ENCODE measurements at places on chromosomes 12 and 14.

DNA sequence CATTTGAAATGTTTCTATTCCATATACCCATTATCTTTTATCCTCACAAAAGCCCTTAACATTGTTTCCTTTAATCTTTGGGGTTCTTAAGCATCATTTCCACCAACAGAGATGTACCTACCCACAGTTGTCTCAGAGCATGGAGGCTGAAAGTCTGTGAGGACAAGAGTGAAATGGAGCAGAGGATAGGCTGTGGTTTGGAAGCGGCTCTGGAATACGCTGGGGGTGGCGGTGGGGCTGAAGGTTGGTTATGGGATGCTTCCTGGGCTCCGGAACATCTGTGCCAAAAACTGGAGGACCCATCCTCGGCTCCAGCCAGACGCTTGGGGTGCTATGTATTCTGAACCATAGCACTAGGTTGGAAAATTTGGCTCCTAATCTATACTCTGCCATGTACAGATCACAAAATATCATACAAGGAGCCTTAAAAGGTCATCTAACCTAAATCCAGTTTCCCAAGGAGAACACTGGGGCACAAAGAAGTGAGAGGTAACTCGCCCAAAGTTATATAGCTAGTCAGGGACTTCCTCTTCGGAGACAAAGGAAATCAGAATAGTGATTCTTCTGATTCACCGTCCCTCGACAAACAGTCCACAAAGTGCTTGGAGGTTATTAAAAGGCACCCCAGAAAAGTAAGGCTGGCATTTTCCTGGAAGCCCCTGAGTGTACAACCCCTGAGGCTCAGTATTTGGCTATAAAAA, 2.5 kb downstream of the PPP1R3E start:
- DNase-seq = no peak

DNA sequence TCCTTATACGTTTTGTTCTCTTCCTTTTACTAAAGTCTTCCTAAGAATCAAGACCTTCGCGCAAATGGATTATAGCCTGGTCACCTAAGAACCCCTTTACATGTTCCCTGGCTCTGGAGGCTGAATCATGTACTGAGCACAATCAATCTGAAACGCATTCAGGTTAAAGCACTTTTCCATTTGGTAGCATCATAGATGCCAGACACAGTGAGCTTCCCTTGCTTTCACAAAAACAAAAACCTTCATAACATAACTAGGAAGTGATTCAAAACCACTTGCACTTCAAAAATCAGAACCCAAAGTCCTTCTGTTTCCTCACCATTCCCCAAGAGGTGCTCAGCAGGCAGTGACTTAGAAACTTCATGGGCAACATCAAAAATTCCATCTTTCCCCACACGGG, 105.4 kb downstream of the CRACR2A start:
- no peak for DNase-seq

DNA sequence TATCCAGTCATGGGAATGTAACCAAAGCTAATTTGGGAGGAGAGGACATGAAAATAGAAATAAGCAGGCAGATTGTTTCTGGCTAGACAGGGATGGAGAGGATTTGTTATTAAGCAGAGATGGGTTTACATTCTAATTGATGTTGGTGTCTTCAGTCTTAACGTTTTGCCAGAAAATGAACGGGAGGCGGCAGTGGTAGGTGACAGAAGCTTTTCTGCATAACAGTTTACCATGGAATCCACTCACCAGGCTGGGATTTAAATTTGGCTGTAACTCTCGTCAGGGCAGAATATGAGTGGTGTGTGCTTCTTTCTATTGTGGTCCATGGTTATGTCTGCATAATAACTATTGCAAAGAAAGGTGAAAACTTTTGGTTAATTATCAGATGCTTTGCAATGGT, 50.2 kb upstream of the OTX2 start:
- no peak for DNase-seq

DNA sequence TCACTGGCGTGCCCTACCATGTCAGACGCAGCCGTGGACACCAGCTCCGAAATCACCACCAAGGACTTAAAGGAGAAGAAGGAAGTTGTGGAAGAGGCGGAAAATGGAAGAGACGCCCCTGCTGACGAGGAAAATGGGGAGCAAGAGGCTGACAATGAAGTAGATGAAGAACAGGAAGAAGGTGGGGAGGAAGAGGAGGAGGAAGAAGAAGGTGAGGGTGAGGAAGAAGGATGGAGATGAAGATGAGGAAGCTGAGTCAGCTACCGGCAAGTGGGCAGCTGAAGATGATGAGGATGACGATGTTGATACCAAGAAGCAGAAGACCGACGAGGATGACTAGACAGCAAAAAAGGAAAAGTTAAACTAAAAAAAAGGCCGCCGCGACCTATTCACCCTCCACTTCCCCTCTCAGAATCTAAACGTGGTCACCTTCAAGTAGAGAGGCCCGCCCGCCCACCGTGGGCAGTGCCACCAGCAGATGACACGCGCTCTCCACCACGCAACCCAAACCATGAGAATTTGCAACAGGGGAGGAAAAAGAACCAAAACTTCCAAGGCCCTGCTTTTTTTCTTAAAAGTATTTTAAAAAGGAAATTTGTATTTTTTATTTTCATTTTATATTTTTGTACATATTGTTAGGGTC, 13.2 kb downstream of the TRIP11 start:
- DNase-seq = no peak

DNA sequence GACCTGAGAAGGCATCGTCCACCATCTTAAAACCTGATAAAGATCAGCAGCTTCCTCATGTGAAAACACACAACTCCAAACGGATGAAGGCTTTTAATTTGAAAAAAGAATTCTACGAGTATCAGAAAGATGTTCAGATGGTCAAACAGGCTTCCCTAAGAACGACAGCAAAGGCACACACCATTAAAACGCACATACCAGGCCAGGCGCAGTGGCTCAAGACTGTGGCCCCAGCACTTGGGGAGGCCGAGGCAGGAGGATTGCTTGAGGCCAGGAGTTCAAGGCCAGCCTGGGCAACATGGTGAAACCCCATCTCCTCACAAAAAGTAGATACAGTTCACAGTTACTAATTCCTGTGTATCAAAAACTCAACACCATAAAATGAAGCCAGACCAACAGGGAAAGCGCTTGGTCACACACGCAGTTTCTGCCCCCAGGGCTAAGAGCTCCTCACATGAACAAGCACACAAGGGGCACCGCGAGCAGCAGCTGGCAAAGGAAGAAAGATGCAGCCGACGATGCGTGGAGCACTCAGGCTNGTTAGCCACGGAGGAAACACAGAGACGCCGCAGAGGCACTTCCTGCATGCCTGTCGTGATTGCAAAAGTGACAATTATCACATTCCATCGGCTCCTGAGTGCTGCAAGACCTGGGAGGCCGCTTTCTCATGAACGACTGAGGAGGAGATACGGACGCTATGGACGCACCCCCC, 78.0 kb downstream of the NOC4L start:
- DNase-seq = no peak

DNA sequence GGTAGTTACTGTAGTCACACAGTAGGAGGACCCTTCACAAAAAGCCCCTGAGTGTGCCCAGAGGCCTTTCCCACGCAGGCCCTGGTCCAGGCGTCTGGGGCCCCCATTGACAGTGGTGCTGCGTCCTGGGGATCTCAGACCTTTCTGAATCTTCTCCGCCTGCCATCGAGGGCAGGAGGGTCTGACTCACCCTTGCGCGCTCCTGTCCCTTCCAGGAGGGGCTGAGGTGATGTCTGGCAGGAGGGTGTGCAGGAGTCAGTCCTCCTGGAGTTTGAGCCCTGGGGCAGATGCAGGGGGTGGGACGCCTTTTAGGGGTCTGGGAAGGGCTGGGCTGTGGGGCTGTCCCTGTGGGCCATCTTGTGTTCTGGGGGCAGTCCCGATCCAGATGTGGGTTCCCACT, 386.8 kb downstream of the TMEM121 start:
- DNase-seq = no peak

- DNase-seq = no peak
These were observed 755 bp upstream of the ATF7IP start for GRCh38 chr12:14364583-14365271.

DNA sequence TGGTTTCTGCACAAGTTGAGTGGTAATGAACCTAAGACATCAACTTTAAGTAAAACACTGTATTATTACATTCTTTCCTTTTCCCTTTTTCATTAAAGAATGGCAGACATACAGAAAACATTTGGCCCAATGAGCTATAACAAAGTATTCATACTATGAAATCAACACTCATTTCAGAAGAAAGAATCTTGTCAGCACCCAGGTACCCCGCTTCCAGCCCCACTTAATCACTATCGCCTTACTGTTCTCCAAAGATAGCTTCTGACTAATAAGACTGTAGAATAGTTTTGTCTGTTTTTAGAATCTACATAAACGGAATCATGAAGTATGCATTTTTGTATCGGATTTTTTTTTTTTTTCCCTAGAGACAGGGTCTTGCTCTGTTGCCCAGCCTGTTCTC, 9.5 kb downstream of the CNTN1 start:
- DNase-seq = no peak

DNA sequence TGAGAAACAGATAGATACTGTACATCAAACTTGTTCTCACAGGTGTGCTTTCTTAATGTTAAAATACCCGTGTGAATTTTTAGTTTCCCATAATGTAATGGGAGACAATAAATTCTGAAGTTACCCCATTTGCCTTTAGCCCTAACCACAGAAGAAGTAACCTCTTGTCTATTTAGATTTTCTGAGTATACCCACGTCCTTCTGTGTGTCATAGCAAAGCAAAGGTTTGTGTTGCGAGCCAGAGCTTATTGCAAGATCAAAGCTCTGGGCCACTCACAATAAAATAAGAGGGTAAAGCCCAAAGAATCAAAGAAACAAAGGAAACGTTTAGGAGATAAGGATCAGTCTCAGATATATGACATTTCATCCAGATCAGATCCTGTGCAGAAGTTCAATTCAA, 73.9 kb downstream of the BMP4 start:
- no peak for DNase-seq

DNA sequence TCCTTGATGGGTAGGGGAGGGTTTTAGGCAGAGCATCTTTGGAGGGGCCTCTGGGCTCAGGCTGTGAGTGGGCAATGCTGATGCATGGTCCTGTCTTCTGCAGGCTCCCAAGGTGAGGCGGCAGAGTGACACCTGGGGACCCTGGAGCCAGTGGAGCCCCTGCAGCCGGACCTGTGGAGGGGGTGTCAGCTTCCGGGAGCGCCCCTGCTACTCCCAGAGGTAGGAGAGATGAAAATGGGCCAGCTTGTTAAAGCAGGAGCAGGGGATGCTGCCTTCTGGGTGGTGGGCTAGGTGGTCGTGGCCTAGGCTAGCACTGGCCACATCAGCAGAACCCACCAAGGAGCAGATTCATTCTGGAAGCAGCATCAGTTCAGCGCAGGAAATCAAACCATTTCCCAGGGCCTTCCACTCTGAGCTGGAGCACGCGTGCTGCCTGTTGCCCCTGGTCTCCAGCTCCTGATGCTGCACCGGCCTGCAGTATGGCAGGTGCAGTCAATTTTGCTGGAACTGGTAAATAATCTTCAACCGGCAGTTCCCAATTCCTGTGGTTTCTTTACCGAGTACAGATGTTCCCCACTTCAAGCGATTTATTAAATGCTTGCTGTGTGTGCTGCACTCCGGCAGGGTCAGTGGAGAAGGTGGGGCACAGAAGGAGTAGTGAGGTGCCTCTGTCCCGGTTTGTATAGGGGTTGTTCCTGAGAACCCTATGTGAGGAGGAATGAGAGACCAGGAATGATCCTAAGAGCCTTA, 7.4 kb downstream of the PAPLN start:
- DNase-seq = no peak

DNA sequence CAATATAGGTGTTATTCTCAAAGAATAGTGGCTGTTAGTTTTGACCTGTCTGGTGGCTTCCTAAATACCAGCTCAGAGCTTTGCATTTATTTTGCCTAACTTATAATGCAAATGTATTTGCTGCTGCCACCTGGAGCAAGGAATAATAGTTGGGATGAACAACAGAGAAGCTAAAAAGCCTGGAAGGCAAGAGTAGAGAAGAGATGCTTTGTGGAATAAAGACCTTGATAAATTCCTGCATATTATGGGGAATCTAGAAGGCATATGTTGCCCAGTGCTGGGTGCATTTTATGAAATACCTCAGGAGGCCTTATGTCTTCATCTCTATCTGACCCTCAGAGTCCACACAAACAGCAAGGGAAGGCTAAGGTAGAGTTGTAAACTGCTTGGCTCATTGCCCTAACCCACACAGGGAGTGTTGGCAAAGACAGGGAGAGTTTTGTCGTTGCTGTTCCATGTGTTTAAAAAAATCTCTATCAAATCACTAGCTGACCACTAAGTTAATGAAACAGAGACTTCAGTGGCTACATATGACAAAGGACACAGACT, 53.7 kb upstream of the SCAF11 start:
- no peak for DNase-seq

DNA sequence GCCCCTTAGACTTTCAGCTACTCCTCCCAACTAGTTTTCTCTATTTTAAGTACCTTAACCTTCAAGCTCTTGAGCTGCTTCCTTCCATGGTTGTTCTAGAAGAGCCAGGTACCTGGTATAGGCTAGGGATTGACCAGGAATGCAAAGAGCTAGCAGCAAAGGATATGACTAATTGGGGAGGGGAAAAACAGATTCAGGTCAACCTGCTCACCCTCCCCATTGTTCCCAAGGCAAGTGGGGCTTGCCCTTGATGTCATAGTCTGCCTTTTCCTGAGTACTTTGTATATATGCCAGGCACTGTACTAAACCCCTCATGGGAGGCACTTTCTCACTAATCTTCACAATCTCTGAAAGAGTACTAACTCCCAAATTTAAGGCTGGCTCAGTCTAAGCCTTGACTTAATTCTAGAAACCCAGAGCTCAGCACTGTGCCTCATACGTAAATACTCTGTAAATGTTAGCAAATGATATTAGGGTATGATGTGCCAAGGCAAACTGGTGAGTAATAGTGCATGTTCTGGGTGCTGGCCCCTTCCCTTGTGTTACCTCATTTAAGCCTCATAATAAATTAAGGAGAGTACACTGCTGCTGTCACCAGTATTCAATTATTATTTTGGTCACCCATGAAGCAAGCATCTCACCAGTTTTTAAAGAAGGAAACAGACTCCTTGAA, 42.2 kb downstream of the SUDS3 start:
- DNase-seq = no peak
